H54 (cell line): ENCODE measurements at places on chromosomes 4 and X.
A peak's percentile ranks its signal among the peaks of the same experiment; 100 is the strongest.

DNA sequence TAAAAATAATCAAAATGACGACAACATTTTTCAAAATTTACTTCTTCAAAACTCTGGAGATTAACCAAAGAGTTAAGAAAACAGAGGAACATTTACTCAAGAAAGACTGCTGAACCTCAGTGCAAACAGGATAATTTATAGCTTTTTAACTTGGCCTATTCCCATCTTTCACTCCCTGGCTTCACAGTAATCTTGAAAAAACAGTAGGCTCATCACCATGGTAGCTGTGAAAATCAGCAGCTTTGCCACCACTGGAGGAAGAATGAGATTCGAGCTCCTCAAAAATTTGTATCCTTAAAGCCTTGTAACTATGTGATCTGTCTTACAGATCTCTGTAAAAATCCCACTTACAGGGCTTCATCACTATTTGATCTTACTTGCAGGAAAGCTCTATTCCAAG lies 447.7 kb upstream of the CTSO start:
- no peak for DNase-seq

- no peak for DNase-seq
Measured at GRCh38 chrX:107829878-107830277, 4.2 kb downstream of the MID2 start.

DNA sequence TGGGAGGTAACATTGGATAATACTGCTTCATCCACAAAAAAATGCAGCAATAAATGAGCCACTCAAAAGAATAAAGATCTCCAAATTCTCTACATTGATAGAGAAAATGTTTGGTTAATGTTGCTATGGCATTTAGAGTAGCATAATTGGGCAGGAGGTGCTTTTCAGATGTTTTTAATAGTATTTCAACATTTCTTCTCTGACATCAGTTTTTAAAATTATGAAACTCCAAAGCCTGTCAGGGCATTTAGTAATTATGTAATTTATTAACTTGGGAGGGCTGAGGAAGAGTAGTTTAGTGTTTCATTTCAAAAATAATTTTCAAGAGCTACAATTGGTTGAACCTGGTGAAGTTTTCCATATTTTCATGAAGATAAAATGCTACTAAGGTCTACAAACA lies 211.3 kb upstream of the INTU start:
- DNase-seq, result no peak

- no peak for DNase-seq
Measured at GRCh38 chr4:185335579-185335978, 60.1 kb downstream of the LRP2BP start.

DNA sequence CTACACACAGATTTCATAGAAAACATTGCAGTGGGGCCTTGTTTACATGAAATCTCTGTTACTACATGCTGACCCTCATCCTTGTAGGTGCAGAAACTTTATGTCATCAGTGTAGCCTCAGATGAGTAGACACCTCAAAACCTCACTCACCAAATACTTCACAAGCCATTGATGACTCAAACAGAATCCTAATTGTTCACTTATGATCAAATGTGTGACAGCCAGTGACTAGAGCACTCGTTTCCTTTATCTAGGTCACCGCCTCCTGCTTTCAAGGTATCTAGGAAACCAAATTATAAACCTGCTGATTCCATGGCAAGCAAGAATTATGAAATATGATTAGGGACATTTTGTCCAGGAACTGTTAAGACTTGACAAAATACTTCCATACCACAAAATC lies 255.8 kb upstream of the GPRIN3 start:
- DNase-seq, result no peak

DNA sequence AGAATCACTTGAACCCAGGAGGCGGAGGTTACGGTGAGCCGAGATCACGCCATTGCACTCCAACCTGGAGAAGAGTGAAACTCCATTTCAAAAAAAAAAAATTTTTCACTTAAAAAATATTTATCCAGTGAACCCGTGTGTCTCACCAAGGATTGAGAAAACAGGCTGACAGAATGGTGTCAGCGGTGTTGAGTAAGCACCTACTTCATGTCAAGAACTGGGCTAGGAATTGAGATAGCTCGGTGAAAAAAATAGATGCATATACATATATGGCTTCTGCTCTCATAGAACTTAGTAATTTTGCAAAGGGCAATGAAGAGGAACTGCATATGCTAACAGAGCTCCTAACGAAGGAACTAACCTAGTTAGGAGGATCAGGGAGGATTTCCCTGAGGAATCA lies 297.3 kb downstream of the TENM3 start:
- no peak for DNase-seq

DNA sequence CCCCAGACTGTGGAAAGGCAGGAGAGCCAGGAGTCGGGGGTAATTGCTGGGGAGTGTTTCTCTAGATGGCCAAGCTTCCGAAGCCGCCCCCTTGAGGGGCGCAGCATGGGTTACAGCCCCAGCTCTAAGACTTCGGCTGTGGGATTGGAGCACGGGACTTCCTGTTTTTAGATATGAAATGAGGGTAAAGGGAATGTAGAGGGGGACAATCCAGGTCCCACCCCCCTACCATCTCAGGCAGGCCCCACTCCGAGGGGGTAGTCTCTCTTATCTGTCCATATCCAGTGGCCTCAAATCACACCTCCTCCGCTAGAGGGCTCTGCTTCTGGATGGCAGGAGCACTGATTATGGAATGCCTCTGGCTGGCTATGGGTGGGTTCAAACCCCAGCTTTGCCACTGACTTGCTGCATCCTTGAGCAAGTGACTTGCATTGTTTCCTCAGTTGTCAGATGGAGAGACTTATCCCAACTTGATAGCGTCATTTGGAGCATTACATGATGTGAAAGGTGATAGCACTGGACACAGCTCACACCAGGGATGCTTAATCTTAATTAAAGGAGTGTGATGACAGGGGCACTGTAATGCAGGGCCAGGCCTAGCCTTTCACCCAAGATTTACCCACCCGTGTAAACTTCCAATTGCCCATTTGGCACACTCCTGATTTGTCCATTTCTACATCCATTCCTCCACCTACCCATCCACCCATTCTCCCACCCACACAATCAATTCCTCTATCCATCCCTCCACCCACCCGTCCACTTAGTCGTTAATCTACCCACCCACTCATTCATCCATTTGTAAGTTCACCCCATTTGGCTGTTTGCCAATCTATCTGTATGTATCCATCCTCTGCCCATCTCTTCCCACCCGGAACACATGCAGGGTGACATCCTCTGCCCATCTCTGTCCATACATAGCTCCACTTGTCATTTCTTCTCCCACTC lies 848 bp upstream of the KCND1 start:
- DNase-seq, result no peak

- no peak for DNase-seq
Measured at GRCh38 chr4:155722816-155723499, 35.9 kb upstream of the GUCY1B1 start.

GRCh38 chr4:15327311-15328298 lies 100.2 kb upstream of the C1QTNF7 start:
- DNase-seq, result no peak

GRCh38 chr4:175637762-175638161 lies 174.3 kb downstream of the GPM6A start:
- no peak for DNase-seq

GRCh38 chrX:91122151-91122694 lies 312.4 kb upstream of the PABPC5 start:
- DNase-seq, result no peak

DNA sequence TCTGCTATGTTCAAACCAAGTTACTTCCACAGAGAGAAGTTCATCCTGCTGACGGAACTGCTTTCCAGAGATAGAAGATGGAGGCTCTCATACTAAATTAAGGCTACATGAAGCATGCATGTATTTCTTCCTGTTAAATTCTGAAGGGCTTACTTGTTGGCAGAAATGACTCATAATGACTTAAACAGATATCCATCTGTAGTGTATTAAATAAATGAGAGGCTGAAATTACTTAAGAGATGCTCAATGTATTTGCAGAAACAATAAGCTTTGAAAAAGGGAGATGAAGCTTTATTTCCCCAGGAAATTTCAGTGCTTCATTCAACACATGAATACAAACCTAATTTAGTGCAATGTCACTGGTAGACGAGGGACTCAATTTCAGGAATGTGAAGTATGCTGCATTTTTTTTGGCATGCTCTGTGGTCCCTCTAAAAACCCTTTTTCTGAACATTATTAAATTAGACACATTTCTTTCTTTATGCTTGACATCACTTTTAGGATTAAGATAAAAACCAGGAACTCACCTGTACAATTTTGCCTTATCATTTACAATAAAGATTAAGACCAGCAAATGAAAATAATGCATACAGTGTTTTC lies 759.1 kb upstream of the POU3F4 start:
- DNase-seq, result no peak

DNA sequence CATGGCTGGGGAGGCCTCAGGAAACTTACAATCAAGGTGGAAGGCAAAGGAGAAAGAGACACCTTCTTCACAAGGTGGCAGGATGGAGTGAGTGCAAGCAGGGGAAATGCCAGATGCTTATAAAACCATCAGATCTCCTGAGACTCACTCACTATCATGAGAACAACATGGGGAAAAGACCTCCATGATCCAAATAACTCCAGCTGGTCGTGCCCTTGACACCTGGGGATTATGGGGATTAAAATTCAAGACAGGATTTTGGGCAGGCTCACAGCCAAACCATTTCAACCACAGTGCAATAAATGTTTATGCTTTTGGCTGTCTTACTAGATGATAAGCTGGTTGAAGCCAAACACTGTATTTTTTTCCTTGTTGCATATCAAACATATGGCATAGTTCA lies 1112.4 kb downstream of the STIM2 start:
- DNase-seq, result no peak

DNA sequence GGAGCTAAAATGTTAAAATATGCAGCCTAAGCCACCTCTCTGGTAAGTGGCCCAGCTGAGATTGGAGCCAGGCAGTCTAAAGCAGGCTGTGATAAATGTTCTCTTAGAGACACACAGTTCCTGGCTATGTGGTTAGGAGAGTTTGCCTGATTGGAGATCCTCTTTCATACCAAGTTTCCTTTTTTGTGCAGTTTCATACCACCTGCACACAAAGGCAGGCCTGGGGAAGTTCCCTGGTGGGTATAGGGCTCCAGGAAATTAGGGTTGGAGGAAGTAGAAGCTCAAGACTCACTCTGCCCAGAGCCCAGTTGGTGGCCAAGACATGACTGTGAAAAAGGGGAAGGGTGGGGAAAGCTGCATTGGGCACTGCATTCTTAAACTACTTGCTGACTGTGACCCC lies 16.9 kb downstream of the CYBB start:
- no peak for DNase-seq

- DNase-seq, result no peak
Measured at GRCh38 chr4:48188390-48188789, 54.3 kb upstream of the TXK start.

- DNase-seq, result peak; percentile 25
Measured at GRCh38 chr4:24912252-24913118, at the start of gene CCDC149. Gene CCDC149, minus strand, starts transcription at chr4:24913042. Its CDS starts 178 bp downstream, at chr4:24912864.

- no peak for DNase-seq
Measured at GRCh38 chr4:909821-910220, 22.3 kb downstream of the GAK start.

DNA sequence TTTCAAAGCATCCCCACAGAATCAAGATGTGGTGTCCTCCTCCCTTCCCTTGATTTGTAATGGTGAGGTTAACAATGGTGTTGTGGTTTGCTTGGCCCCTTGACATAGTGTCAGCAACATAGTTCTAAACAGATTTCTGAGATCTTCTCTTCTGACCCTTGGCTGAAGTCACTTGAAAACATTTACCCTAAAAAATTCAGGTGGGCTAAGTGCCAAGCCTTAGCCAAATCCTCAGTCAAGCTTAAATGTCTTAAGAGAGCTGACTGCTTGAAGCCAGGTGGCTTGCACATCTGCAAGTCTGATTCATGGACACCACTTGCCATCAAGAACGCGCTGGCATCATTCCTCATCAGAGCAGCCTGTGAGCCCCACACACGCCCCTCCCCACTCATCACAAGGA lies 173.2 kb downstream of the MGST2 start:
- DNase-seq, result no peak

- DNase-seq, result no peak
Measured at GRCh38 chrX:2889045-2889605, 40.0 kb downstream of the ARSD start.

- DNase-seq, result no peak
Measured at GRCh38 chrX:128870361-128870760, 652.9 kb downstream of the SMARCA1 start.

GRCh38 chr4:17163156-17163771 lies 264.8 kb upstream of the LDB2 start:
- no peak for DNase-seq

- no peak for DNase-seq
Measured at GRCh38 chrX:10794203-10794630, 173.8 kb upstream of the MID1 start.

DNA sequence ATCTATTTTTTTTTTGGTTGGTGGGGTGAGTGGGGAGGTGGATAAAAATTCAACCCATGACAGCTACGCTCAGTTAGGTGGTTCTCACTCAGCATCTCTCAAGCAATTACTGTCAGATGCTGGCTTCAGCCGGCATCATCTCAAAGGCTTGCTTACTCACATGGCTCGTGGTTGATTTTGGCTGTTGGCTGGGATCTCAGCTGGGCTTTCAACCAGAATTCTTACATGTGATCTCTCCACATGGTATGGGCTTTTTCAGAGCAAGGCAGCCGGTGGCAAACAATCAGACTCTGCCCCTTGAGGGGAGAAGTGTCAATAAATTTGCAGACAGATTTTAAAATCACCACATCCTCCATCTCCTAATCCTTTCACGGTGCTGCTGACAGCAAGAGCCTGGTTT lies 47.2 kb downstream of the SLC34A2 start:
- no peak for DNase-seq

DNA sequence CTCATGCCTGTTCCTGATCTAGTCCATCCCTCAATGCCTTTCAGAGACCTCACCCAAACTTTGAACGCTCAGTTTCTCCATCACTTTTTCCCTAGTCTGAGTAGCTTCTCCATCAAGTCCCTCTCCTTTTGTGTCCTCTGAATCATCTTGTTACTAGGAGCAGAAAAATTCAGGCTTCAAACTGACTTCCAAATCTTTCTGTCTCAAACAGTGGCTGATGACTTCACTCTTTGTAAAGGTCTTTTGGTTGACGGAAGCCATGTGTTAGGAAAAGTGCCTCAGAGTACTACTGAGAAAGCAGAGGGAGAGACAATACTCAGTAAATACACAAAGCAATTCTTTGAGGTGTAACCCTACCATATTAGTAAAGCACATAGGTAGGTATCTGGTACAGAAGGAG lies 65.7 kb upstream of the CAMK2D start:
- no peak for DNase-seq

DNA sequence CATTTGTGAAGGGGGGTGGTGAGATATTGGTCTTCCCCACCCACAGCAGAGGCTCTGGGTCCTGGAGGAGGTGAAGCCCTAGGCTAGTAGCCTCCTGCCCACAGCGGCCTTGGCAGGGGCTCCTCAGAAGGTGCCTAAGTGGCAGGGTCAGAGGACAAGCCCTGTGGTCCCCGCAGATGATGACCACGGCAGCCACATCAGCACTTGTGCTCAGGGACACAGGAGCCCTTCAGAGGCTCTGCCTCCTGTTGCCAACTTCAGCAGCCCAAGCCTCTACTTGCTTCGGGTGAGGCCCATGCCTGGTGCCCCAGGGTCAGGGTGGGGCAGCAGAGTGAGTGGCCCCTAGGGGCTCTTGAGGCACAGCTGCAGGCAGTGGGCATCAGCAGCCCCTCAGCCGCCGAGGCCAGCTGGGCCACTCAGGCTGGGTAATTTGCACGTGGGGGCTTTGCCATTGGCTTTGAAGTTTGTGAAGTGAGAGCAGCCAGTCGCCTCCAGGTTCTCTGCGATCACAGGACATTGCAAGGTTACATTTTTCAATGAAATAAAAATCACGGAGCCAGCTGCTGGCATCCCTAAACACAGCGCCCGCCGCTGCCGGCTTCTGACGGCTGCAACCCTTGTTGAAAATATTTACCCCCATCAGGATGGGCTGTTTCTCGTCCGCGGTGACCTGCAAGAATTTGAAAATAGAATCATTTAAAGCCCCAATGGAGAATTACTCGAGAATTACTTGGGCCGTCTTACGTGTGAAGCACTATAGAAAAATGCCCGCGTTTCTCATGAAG lies 108.5 kb downstream of the HMX1 start:
- no peak for DNase-seq
